ENCODE measurements at places on chromosomes 3 and 15.

DNA sequence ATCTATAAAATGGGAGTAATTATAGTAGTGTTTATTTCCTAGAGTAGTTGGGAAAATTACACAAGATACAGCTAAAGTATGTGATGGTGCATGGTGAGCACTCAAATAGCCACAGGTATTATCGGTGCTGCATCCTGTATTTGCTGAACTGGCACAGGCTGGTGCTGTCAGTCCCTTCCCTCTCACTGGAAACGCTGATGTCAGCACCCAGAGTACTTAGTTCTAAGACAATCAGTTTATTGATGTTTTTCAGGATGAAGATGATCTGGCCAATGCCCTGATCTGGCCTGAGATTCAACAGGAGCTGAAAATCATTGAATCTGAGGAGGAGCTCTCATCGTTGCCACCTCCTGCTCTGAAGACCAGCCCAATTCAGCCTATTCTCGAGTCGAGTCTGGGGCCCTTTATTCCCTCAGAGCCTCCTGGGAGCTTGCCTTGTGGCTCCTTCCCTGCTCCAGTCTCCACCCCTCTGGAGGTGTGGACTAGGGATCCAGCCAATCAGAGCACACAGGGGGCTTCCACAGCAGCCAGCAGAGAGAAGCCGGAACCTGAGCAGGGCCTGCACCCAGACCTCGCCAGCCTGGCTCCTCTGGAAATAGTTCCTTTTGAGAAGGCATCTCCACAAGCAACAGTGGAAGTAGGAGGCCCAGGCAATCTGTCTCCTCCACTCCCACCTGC is 49.7 kb downstream of the TMEM39A start:
- no peaks in the 10 kb centered on the region for H3K27me3 ChIP-seq
- H3K4me3 ChIP-seq: no peak overlapping the region
- no peak overlapping the region for H3K27ac ChIP-seq
- no peaks in the 10 kb centered on the region for H3K4me1 ChIP-seq

- H3K27me3 ChIP-seq: no peaks in the 10 kb centered on the region
- peaks cover 28% of the 10 kb centered on the region for H3K4me1 ChIP-seq
- no peaks in the 10 kb centered on the region for H3K36me3 ChIP-seq
- H3K4me3 ChIP-seq: peak overlapping the region; percentile 64
- no peak for DNase-seq
- H3K27ac ChIP-seq: peak overlapping the region; percentile 89
Measured at GRCh38 chr3:125594125-125594524, 1.2 kb downstream of the OSBPL11 start.

DNA sequence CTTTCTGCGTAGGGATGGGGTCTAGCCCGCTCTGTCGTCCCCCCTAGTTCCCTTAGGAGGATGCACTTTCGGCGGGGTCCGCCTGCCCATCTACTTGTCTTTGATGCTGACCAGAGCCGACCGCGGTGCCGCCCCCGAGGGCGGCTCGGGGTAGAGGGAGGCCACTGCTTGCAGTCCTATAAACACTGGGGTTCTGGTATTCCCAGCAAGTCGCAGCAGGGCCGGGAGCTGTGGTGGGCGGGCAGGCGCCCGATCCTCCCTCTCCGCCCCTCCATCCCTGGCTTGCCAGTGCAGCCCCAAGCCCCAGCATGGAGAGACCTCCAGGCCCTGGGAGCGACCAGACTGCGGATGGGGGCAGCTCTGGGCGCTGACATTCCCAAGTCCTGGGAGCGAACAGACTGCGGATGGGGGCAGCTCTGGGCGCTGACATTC is 830 bp downstream of the SEMA4B start:
- peak overlapping the region; percentile 84 for H3K4me3 ChIP-seq
- no peak for DNase-seq
- no peaks in the 10 kb centered on the region for H3K36me3 ChIP-seq
- H3K27me3 ChIP-seq: no peaks in the 10 kb centered on the region
- H3K27ac ChIP-seq: peak overlapping the region; percentile 90

GRCh38 chr3:150105886-150106612 is 135.4 kb upstream of the PFN2 start:
- H3K27ac ChIP-seq: no peak overlapping the region
- no peaks in the 10 kb centered on the region for H3K4me1 ChIP-seq
- no peak for DNase-seq
- H3K4me3 ChIP-seq: no peak overlapping the region

- no peak overlapping the region for H3K4me3 ChIP-seq
- H3K36me3 ChIP-seq: no peaks in the 10 kb centered on the region
- DNase-seq: no peak
- H3K27ac ChIP-seq: no peak overlapping the region
Measured at GRCh38 chr3:11254876-11255275, 17.3 kb upstream of the ATG7 start.

- DNase-seq: no peak
- H3K27me3 ChIP-seq: no peaks in the 10 kb centered on the region
- no peak overlapping the region for H3K27ac ChIP-seq
- no peaks in the 10 kb centered on the region for H3K36me3 ChIP-seq
Measured at GRCh38 chr3:31550452-31551251, 17.9 kb downstream of the STT3B start.

GRCh38 chr15:38084289-38084688 is 149.8 kb downstream of the TMCO5A start:
- H3K36me3 ChIP-seq: no peaks in the 10 kb centered on the region
- no peak overlapping the region for H3K27ac ChIP-seq
- no peak for DNase-seq
- H3K4me3 ChIP-seq: no peak overlapping the region
- no peaks in the 10 kb centered on the region for H3K4me1 ChIP-seq

DNA sequence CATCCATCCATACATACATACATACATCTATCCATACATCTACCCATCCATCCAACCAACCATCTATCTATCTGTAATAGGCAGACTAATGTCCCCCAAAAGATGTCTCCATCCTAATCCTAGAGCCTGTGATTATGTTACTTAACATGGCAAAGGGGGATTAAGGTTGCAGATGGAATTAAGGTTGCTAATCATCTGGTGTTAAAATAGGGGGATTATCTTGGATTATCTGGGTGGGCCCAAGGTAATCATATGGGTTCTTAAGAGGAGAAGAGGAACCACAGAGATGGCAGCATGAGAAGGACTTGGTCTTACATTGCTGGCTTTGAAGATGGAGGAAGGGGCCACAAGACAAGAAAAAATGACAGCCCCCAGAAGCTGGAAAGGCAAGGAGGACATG is 14.7 kb upstream of the RPL29 start:
- H3K36me3 ChIP-seq: no peaks in the 10 kb centered on the region
- no peak for DNase-seq
- H3K27me3 ChIP-seq: no peaks in the 10 kb centered on the region
- H3K27ac ChIP-seq: no peak overlapping the region
- peaks cover 11% of the 10 kb centered on the region for H3K4me1 ChIP-seq

GRCh38 chr3:129015388-129016105 is 14.4 kb downstream of the EFCC1 start:
- H3K4me3 ChIP-seq: no peak overlapping the region
- no peaks in the 10 kb centered on the region for H3K36me3 ChIP-seq
- no peaks in the 10 kb centered on the region for H3K27me3 ChIP-seq
- DNase-seq: no peak
- peak overlapping the region; percentile 58 for H3K27ac ChIP-seq

DNA sequence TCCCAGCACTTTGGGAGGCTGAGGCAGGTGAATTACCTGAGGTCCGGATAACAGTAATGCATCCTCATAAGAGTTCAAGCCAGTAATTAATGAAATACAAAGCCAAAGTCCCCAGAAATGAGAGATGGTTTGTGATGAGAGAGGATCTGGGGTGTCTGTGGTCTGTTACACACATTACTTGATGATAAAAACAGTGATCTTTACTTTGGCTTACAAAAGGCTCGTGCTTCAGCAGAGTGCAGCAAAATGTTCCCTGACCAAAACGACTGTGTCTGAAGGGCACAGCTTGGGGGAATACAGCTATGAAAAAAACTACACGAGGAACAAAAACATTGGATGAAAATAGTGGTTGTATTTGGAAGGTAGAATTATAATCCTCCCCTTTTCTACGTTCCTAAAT is 40.9 kb downstream of the CRTC3 start:
- no peak overlapping the region for H3K4me3 ChIP-seq
- no peaks in the 10 kb centered on the region for H3K36me3 ChIP-seq
- no peak for DNase-seq
- peak overlapping the region; percentile 41 for H3K27ac ChIP-seq

DNA sequence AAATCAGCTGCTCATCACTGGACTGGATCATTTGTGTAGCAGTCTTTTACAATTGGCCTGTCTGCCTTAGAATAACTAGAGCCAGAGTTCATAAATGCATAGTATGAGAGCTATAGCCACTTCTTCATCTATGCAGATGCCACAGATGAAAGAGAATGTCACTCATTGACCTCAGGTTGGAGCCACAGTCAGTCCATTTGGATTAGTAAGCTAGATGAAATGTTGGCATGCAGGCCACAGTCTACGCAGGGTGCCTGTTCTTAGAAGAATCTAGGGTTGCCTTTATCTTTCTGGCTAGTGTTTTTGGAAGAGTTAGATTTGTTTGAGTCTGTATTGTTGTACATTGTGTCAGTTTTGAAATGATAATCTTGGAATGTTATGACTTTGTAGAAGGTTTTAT is 25.4 kb upstream of the EDEM1 start:
- no peak overlapping the region for H3K4me3 ChIP-seq
- no peaks in the 10 kb centered on the region for H3K36me3 ChIP-seq
- H3K27me3 ChIP-seq: no peaks in the 10 kb centered on the region
- no peak for DNase-seq
- H3K27ac ChIP-seq: no peak overlapping the region

DNA sequence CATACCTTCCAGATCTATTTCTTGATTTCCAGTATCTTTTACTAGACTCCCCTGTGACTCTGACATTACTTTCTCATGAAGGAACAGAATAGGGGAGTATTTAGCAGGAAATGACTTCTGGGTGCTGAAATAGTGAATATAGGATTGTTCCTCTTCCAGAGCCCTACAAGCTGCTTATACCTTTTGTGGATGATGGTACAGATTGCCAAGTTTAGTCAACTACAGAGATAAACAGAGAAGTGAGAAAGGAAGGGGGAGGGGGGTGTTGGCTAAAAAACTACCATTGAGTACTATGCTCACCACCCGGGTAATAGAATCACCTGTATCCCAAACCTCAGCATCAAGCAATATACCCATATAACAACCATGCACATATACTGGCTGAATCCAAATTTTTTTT is 298.3 kb upstream of the GPR149 start:
- no peaks in the 10 kb centered on the region for H3K4me1 ChIP-seq
- H3K27me3 ChIP-seq: no peaks in the 10 kb centered on the region
- no peak overlapping the region for H3K4me3 ChIP-seq
- no peak for DNase-seq
- H3K36me3 ChIP-seq: no peaks in the 10 kb centered on the region

DNA sequence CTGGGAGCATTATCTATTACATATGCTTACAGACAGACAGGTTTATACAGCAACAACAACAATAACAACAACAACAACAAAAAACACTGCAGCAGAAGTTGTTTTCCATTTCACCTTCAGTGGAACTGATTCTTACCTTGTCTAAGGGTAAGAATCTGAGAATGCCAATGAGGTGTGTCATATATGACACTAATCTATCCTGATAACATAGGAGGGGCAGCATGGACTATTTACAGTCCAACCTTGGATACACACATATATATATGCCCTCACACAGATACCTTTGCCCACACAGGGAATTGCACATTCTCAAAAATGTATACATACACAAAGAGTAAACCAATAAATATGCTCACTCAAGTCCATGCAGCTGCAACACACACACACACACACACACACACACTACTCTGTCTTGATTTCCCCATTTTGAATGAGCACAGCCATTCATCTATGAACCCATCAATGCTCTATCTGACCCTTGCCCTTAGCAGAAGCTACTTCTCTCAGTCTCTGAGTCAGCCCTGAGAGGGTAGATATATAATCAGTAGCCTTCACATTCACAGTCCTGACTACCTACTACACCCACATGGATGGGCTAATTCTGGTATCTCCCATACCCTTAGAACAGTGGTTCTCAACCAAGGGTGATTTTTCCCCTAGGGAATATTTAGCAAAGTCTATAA is 9.7 kb upstream of the TRANK1 start:
- H3K4me1 ChIP-seq: peaks cover 8% of the 10 kb centered on the region
- H3K27me3 ChIP-seq: no peaks in the 10 kb centered on the region
- DNase-seq: no peak
- no peak overlapping the region for H3K4me3 ChIP-seq
- no peaks in the 10 kb centered on the region for H3K36me3 ChIP-seq

DNA sequence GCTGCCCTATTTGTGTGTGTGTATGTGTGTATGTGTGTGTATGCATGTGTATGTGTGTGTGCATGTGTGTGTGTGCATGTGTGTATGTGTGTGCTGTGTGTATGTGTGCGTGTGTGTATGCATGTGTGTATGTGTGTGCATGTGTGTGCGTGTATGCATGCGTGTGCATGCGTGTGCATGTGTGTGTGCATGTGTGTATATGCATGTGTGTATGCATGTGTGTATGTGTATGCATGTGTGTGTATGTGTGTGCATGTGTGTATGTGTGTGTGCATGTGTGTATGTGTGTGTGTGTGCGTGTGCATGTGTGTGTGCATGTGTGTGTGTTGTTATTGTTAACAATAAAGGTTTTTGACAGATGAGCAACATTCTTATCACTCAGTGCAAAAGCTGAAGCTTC is 110.8 kb upstream of the HES1 start:
- no peak overlapping the region for H3K4me3 ChIP-seq
- no peaks in the 10 kb centered on the region for H3K4me1 ChIP-seq
- no peak overlapping the region for H3K27ac ChIP-seq
- no peak for DNase-seq
- no peaks in the 10 kb centered on the region for H3K27me3 ChIP-seq

DNA sequence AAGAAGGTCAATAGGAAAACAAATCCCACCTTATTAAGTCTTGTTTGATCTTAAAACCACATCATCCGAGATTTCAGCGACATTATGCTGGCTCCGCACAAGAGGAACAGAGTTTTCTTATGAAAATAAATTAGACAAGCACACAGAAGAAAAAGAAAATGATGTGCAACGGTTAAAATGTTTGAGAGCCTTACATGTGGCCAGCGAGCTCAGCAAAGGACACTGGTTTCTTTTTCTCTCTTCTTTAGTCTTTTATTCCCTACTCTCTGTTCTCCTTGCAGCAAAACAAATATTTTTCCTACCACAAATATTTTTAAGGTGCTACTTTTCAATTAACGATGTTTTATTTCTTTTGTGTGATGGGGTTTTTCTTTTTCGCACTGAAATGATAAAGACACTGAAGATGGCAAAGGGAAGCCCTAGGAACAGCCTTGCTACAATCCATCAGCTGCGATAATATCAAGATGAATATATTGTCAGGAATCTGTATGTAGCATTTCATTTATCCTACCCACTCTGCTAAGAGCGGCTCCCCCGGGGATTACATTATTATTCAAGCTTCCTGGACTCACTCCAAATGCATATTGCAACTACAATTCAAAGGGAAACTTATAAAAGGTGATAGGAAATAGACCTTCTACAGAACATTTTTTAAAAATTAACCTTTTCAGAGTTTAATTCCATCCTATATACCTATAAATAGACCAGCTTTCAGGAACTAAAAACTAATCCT is 72.9 kb downstream of the ANXA2 start:
- H3K4me3 ChIP-seq: no peak overlapping the region
- H3K4me1 ChIP-seq: no peaks in the 10 kb centered on the region
- no peak overlapping the region for H3K27ac ChIP-seq
- DNase-seq: no peak
- peaks cover 25% of the 10 kb centered on the region for H3K27me3 ChIP-seq

- no peak for DNase-seq
- no peaks in the 10 kb centered on the region for H3K36me3 ChIP-seq
- peak overlapping the region; percentile 96 for H3K27ac ChIP-seq
- peaks cover 18% of the 10 kb centered on the region for H3K4me1 ChIP-seq
- H3K27me3 ChIP-seq: no peaks in the 10 kb centered on the region
Measured at GRCh38 chr15:41115161-41115651, 874 bp downstream of the INO80 start.

- DNase-seq: no peak
- H3K4me3 ChIP-seq: no peak overlapping the region
- no peaks in the 10 kb centered on the region for H3K4me1 ChIP-seq
- H3K27me3 ChIP-seq: no peaks in the 10 kb centered on the region
- no peak overlapping the region for H3K27ac ChIP-seq
- H3K36me3 ChIP-seq: no peaks in the 10 kb centered on the region
Measured at GRCh38 chr3:124557433-124558232, 172.6 kb upstream of the UMPS start.

Measured in sigmoid colon (tissue), 7 donors.